Natural killer cell (primary cell): ENCODE measurements at places on chromosomes 5 and 9. TPM values are rescaled to one million over a fixed set of nuclear protein-coding genes. Genes with fewer than 3 reads are reported as not detected.

Gene TEX10
- total RNA-seq, result 11.1 TPM

Gene PCDHAC2
- total RNA-seq, result not detected

Gene IFNB1
- not detected for total RNA-seq

Gene FPGS
- 108 TPM for total RNA-seq

Gene OR13C8
- total RNA-seq, result not detected

Gene GFI1B
- 2.8 TPM for total RNA-seq

Gene NOXA1
- total RNA-seq, result 10.0 TPM

Gene ANKDD1B
- 0.66 TPM for total RNA-seq

Gene PCDHGA9
- 0.61 TPM for total RNA-seq

Gene HNRNPK
- total RNA-seq, result 703 TPM

Gene CD180
- total RNA-seq, result 1.1 TPM

Gene WNK2
- not detected for total RNA-seq

Gene PRUNE2
- total RNA-seq, result 0.43 TPM

Gene MXD3
- total RNA-seq, result 15.0 TPM

Gene ERAP2
- total RNA-seq, result 41.5 TPM

Gene GHR
- total RNA-seq, result not detected

Gene PDZD2
- total RNA-seq, result 0.66 TPM

Gene LCP2
- 450 TPM for total RNA-seq

Gene SOWAHA
- total RNA-seq, result not detected

Gene LHX6
- total RNA-seq, result not detected

Gene NMUR2
- not detected for total RNA-seq

Gene CCNO
- total RNA-seq, result not detected

Gene NR5A1
- total RNA-seq, result not detected

Gene PKD2L2
- total RNA-seq, result 0.78 TPM

Gene SAXO1
- total RNA-seq, result 0.28 TPM

Gene CDKN2B
- 0.30 TPM for total RNA-seq

Gene ASPN
- total RNA-seq, result not detected

Gene UGT3A1
- not detected for total RNA-seq

Gene PCDHAC1
- not detected for total RNA-seq

Gene IL3
- total RNA-seq, result not detected

Gene ANKRD34B
- not detected for total RNA-seq

Gene IL13
- 1.4 TPM for total RNA-seq

Gene AGXT2
- total RNA-seq, result not detected

Gene NEUROG1
- total RNA-seq, result not detected

Gene RELL2
- total RNA-seq, result 6.1 TPM

Gene ATP6V1G1
- 93.5 TPM for total RNA-seq

Gene PCSK5
- total RNA-seq, result 5.7 TPM

Gene INSL6
- total RNA-seq, result not detected

Gene DELE1
- 106 TPM for total RNA-seq

Gene C9
- 0.52 TPM for total RNA-seq

Gene DOK3
- 9.1 TPM for total RNA-seq

Gene C1QTNF2
- total RNA-seq, result not detected

Gene LCN2
- total RNA-seq, result not detected

Gene LURAP1L
- total RNA-seq, result not detected
